Liver (tissue), 10 donors: ENCODE measurements at places on chromosomes 7 and 10. TPM values are rescaled to one million over a fixed set of nuclear protein-coding genes. Genes with fewer than 3 reads are reported as not detected.

The ACBD5 gene
- total RNA-seq: 12.6 TPM

The CLRN3 gene
- total RNA-seq: 5.7 TPM

DNA sequence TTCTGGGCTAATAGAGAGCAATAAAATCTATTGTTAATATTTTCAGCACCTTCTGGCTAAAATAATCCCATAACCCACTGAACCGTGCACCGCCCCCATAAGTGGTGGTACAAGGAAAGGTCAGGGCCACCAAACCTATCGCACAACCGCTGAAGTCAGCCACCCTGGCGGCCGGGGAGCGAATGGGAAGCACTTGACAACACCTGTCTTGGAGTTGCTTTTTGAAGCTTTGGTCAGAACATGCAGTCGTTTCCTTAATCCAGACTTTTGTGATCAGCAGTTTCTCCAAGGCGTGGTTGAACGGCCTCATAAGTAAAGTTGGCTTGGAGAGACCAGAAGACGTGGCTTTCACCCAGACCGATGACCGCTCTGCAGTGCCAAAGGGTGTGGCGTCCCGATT lies 97.4 kb downstream of the DNAJB6 start:
- DNase-seq: no peak

GRCh38 chr10:23070913-23071218 lies 24.5 kb upstream of the MSRB2 start:
- DNase-seq: no peak

DNA sequence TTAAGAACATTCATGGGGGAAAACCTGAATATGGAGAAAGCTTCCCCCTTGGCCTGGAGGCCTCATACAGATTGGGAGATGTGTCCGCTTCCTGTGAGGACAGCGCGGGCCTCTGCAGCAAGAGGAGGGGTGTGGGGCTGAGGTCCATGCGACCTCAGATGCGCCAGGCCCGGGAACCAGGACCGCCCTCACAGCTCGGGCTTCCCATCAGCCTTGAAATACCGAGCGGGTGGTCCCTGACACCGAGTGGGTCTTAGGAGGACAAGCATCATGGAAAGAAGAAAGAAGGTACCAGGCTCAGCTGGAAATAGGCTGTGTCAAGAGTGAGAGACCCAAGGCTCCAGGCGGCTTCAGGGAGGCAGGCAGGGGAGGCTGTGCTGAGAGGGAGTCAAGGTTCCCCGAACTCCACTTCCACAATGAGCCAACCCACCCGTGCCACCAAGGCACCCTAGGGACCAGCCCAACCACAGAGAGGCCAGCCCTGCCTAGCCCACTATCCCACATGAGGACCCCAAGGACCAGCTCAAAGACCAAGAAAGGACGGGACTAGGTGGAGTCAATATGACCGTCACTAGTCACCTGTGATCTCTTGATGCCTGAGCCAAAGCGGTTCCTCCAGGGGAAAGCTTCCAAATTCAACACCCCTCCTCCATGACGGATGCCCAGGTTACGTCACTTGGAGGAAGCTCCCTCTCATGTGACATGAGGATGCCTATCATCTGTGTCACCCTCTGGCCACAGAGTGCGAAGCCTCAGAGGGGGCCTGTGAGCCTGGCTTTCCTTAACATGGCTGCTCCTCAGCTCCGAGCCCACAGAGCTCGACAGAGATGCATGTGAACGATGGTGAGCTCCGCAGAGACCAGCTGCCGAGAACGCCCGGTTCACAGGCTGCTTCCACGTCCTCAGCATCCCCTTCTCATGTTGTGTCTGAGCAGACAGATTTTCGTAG lies 103.7 kb downstream of the TCERG1L start:
- no peak for DNase-seq

DNA sequence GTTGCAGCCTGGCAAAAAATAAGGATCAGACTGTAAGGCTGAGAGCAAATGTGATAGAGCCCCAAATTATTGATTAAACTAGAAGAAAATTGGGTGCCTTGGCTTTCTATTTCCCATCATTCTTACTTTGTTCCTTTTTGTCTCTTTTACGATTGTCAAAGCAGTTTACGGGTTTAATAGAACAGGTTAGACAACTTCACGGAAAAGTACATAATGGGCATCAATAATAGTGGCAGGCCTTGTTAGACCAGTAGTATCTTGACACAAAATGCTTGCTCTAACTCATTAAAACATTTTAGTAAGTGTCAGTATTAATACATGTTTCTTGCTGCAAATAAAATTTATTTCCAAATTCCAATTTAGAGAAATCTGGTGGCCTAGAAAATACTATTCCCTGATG lies 14.5 kb upstream of the GGCT start:
- DNase-seq: no peak

DNA sequence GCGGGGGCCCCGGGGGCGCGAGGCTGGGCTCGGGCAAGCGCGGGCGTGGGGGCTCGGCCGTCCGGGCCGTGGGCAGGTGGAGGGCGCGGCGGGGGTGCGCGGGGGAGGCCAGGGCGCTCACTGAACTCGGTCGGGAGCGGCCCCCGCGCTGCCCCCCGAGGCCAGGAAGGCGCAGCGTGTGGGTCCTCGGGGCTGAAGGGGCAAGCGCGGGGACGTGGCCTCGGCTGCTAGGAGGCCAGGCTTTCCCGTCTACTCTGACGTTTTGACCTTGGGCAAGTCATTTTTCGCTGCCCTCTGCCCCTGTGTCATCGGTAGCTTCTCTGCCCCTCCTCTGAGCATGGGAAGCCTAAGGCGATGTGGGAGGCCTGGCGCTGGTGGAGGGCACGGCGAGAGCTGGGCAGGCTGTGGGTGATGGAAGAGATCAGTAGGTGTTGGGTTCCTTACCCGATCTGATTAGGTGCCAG lies 441 bp downstream of the FBH1 start:
- DNase-seq: no peak

DNA sequence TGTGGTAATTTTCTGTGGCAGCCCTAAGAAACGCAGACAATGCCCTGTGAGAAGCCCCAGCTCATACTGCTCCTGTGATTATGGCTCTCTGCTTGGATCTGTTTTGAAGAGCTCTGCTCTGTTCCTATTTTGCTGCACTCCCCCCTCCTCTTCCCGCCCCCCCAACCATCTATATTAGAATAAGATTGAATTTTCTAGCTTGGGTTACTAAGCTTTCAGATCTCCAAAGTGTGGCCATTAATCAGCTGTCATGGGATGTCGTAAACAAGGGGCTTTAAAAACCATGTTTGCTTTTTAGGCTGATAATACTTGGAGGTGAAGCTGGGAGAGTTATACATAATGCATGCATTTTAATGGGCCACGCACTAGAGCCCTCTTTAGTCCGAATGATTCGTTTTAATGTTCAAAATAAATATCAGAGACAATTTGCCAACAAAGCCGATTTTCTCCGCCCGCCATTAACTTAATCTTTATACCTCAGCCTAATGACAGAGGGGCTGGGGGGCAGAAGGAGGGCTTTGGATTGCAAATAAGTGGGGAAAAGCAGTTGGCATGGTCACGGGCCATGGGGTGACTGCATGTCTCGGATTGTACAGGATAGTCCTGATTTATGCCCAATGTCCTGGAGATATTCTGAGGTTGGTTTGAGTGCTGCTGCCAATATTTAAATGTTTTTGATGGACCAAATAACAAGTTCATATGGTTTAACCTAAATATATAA lies 165.5 kb downstream of the RPS24 start:
- no peak for DNase-seq
